ENCODE measurements at places on chromosomes 5 and 9.
A peak's percentile ranks its signal among the peaks of the same experiment; 100 is the strongest.

DNA sequence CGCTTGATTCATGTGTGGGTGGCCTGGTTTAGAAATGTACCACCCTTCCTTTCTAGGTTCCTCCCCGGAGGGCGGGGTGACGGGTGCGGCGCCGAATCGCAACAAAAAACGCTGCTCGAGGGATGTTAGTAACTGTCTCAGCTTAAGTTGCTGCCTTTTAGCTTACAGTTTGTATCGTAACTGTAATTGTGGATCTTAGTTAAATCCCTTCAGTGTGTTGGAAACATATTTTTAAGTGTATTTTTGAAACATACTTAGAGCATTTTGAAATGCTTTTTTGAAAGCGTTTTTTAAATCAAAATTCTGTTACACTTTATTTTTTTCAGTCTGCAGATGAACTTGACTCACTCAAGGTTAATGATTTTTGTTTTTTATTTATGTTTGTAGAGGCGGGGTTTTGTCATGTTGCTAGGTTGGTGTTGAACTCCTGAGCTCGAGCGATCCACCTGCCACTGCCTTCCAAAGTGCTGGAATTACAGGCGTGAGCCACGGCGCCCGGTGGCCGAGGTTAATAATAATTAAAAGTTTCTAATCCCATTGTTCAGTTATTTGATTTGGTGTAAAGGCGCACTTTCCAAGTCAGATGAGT lies 997 bp upstream of the CHD1 start:
- peaks cover under 1% of the 10 kb centered on the region for H3K36me3 ChIP-seq
- H3K27me3 ChIP-seq: no peaks in the 10 kb centered on the region
- peaks cover 45% of the 10 kb centered on the region for H3K4me1 ChIP-seq

GRCh38 chr5:142311725-142312124 lies 13.1 kb downstream of the SPRY4 start:
- H3K27ac ChIP-seq: no peak overlapping the region
- no peak overlapping the region for H3K4me3 ChIP-seq
- H3K36me3 ChIP-seq: no peaks in the 10 kb centered on the region
- no peaks in the 10 kb centered on the region for H3K27me3 ChIP-seq
- H3K4me1 ChIP-seq: peaks cover 18% of the 10 kb centered on the region

DNA sequence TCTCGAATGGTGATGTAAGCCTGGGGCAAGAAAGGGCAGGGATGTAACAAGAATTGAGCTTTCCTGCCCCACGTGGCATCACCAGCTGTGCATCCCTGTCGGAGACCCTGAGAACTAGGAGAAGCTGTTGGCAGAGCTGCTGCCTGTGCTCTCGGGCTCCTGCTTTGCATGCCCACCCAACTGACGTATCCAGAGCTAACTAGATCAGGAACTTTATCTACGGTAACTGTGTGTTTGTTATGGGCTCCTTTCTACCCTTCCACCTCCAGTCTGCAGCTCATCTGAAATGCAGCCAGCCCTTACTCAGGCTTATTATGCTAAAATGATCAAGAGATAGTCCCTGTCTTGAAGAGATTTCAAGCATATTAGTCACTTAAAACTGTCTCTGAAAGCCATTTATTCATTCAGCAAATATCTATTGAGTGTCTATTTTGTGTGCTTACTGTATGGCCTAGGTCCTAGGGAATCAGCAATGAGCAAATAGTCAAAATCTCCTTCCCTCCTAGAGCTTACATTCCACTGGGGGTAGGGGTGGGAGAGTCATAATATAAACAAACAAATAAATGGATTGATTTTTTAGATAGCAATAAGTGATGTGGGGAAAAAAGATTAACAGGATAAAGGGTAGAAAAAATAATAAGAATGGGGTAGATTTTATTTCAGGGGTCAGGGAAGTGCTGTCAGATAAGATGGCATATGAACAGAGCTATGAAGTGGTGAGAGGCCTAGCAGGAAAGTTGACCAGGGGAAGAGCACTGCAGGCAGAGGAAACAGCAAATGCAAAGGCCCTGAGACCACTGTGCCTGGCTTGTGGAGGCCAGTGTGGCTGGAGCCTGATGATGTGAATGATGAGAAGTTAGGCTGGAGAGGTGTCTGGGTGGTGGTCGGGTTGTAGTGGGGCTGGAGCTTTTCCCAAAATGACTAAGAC lies 118.2 kb downstream of the GALNT10 start:
- H3K4me1 ChIP-seq: no peaks in the 10 kb centered on the region
- H3K27ac ChIP-seq: no peak overlapping the region

- peaks cover 20% of the 10 kb centered on the region for H3K27me3 ChIP-seq
- H3K4me1 ChIP-seq: peaks cover 6% of the 10 kb centered on the region
- no peaks in the 10 kb centered on the region for H3K36me3 ChIP-seq
- no peak overlapping the region for H3K4me3 ChIP-seq
- no peak for DNase-seq
- no peak overlapping the region for H3K27ac ChIP-seq
Observed at GRCh38 chr5:144191998-144192397, 21.3 kb downstream of the KCTD16 start.

GRCh38 chr9:30362373-30362772 lies 2022.1 kb upstream of the ACO1 start:
- no peaks in the 10 kb centered on the region for H3K36me3 ChIP-seq
- H3K27me3 ChIP-seq: no peaks in the 10 kb centered on the region
- no peaks in the 10 kb centered on the region for H3K4me1 ChIP-seq
- no peak for DNase-seq
- H3K27ac ChIP-seq: no peak overlapping the region
- no peak overlapping the region for H3K4me3 ChIP-seq

- H3K27me3 ChIP-seq: no peaks in the 10 kb centered on the region
- DNase-seq: no peak
- no peak overlapping the region for H3K27ac ChIP-seq
- no peak overlapping the region for H3K4me3 ChIP-seq
- no peaks in the 10 kb centered on the region for H3K4me1 ChIP-seq
Observed at GRCh38 chr5:91929522-91929817, 546.4 kb upstream of the ARRDC3 start.

- H3K36me3 ChIP-seq: no peaks in the 10 kb centered on the region
- H3K4me3 ChIP-seq: no peak within 1 kb of the TSS
- H3K27ac ChIP-seq: no peak within 1 kb of the TSS
- H3K4me1 ChIP-seq: no peaks in the 10 kb centered on the region
Observed at GRCh38 chr5:57482671-57483106, at the start of gene ACTBL2. Gene ACTBL2, minus strand, starts transcription at chr5:57482811. Its CDS starts 104 bp downstream, at chr5:57482707.

DNA sequence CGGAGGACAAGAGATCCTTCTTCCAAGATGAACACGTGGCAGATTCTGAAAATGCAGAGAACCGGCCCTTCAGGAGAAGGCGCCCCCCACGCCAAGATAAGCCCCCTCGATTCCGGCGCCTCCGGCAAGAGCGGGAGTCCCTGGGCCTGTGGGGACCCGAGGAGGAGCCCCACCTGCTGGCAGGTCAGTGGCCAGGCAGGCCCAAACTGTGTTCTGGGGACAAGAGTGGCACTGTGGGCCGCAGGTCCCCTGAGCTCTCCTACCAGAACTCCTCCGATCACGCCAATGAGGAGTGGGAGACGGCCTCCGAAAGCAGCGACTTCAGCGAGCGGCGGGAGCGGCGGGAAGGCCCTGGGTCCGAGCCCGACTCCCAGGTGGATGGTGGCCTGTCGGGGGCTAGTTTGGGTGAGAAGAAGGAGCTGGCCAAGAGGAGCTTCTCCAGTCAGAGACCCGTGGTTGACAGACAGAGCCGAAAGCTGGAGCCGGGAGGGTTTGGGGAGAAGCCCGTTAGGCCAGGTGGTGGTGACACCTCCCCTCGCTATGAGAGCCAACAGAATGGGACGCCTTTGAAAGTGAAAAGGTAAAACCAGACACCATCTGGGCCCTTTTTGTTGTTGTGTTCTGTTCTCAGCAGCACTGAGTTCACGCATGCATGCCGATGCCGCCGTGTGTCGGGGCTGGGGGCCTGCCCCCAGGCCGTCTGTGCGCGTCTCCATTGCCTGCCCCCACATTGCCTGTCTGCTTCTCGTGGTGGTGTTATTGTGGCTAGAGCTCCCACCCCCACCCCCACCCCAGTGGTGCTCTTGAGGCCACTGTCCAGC lies 26.6 kb upstream of the POMT1 start:
- no peak overlapping the region for H3K27ac ChIP-seq
- H3K4me3 ChIP-seq: no peak overlapping the region
- no peaks in the 10 kb centered on the region for H3K27me3 ChIP-seq
- peak; percentile 60 for DNase-seq

GRCh38 chr9:6488395-6488794 lies 75.4 kb downstream of the UHRF2 start:
- H3K4me3 ChIP-seq: no peak overlapping the region
- H3K36me3 ChIP-seq: peaks cover 52% of the 10 kb centered on the region
- no peak for DNase-seq
- no peaks in the 10 kb centered on the region for H3K4me1 ChIP-seq

- no peaks in the 10 kb centered on the region for H3K27me3 ChIP-seq
- DNase-seq: no peak
- H3K27ac ChIP-seq: no peak overlapping the region
- no peak overlapping the region for H3K4me3 ChIP-seq
- peaks cover 6% of the 10 kb centered on the region for H3K4me1 ChIP-seq
- H3K36me3 ChIP-seq: peaks cover 4% of the 10 kb centered on the region
Observed at GRCh38 chr9:99130069-99130468, 25.2 kb downstream of the TGFBR1 start.

All from suprapubic skin (tissue), 4 donors.